Pancreas (tissue), 10 donors: ENCODE measurements at places on chromosomes 11 and 22. TPM values are rescaled to one million over a fixed set of nuclear protein-coding genes. Genes with fewer than 3 reads are reported as not detected.
A peak's percentile ranks its signal among the peaks of the same experiment; 100 is the strongest.

DNA sequence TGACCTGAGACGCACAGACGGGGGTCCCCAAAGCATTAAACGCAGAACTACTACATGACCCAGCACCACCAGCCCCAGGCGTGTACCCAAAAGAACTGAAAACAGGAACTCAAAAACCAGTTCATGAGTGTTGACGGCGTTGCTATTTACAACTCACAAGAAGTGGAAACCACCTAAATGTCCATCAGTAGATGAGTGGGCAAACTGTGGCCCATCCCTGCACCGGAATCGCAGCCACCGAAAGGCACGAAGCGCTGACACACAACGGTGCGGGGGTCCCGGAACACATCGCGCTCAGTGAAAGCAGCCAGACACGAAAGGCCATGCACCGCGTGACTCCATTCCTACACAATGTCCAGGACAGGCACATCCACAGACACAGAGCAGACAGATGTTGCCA lies 79.2 kb downstream of the TRMU start:
- DNase-seq = peak; percentile 17

Gene MMP13
- total RNA-seq = not detected

DNA sequence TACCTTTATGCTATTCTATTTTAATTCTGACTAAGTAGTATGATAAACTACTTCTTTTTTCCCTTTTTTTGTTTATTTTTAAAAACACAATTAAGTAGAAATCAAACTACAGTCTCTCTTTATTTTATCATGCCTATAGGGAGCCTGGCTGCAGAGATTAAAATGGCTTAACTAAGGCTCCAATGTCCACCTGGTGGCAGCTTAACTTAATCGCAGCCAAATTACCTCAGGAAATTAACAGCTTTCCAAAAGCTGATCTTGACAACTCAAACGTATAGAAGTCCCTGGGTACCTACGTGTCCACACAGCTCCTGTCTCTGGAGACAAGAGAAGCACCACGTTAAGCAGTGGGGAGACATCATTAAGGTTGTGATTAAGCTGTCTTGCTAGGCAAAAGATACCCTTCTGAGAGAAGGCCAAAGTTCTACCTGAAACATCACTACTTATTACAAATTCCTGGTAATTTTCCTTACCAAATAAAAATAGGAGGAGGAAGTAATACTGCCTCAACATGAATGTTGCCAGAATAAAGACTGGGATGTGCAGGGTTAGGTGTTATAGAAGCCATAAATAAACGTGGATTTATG lies 63.2 kb upstream of the SNX19 start:
- no peak for DNase-seq

Gene CARD10
- total RNA-seq = 10.0 TPM
